Amygdala (tissue), 56 donors: ENCODE measurements at places on chromosomes 16 and 17.

GRCh38 chr16:11181899-11182279 lies 74.1 kb downstream of the SOCS1 start:
- no peak for DNase-seq

DNA sequence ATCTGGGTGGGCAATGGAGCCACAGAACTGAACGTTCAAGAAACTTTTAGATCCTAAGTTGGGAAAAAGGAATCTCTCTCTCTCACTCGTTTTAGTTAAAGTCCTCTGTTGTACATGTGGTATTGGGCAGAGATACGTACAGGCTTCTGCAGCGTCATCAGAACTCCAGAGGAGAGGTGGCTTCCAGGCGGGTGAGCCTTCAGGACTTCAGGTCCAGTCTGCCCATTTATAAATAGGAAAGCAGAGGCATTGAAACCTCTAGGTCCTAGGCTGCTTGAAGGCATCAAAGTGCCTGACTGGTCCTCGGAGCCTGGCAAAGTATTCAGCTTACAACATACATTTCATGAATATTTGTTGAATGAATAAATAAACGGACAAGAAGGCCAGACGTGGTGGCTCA lies 8.1 kb upstream of the TNFRSF13B start:
- no peak for DNase-seq

GRCh38 chr17:79341222-79341780 lies 266.7 kb downstream of the ENGASE start:
- DNase-seq, result no peak

DNA sequence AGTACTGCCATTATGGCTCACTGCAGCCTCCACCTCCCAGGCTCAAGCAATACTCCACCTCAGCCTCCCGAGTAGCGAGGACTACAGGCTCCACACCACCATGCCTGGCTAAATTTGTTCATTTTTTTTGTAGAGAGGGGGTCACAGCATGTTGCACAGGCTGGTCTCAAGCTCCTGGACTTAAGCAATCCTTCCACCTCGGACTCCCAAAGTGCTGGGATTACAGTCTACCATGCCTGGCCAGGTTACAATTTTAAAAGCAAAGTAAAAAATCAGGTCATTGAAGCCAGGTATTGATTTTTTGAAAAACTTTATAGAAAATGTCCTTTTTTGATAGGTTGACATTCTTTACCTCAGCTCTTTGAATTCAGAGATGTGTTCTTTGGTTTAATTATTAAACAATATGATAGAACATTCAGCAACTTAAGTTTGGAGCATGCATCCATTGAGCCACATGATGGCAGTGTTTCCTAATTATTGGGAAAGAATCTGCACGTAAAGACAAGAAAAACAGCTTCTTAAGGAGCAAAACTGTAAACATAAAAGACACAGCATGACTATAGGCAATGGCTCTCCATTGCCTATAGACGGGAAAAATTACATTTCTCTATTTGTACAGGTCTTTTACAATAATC lies 1.7 kb upstream of the SLC16A11 start:
- no peak for DNase-seq

- DNase-seq, result no peak
These were observed 5.5 kb downstream of the KRT15 start for GRCh38 chr17:41513168-41513547.

DNA sequence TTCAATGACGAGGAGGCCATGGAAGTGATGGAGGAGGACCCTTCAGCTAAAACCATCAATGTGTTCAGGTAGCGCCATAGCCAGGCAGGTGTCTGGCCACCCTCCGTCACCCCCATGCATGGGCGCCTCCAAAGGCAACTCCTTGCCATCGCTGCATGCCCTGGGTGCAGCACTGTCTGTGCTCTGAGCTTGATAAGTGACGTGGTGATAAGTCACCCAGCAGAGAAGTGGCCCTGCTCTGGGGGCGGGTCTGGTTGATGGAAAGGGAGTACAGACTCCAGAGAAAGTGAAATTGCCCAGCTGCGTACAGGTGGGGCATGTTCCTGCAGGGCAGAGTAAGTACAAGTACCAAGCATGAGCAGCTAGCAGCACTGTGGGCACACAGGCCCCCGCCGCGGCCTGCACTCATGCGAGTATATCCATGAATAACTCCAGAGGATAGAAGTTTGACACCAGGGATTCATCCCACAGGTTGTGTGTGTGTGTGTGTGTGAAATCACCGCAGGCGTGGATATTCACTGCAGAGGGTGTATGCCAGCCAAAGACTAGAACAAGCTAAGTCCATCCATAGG lies 13.1 kb downstream of the DNAI2 start:
- no peak for DNase-seq

- no peak for DNase-seq
These were observed 11.8 kb downstream of the RGS11 start for GRCh38 chr16:263944-264343.

DNA sequence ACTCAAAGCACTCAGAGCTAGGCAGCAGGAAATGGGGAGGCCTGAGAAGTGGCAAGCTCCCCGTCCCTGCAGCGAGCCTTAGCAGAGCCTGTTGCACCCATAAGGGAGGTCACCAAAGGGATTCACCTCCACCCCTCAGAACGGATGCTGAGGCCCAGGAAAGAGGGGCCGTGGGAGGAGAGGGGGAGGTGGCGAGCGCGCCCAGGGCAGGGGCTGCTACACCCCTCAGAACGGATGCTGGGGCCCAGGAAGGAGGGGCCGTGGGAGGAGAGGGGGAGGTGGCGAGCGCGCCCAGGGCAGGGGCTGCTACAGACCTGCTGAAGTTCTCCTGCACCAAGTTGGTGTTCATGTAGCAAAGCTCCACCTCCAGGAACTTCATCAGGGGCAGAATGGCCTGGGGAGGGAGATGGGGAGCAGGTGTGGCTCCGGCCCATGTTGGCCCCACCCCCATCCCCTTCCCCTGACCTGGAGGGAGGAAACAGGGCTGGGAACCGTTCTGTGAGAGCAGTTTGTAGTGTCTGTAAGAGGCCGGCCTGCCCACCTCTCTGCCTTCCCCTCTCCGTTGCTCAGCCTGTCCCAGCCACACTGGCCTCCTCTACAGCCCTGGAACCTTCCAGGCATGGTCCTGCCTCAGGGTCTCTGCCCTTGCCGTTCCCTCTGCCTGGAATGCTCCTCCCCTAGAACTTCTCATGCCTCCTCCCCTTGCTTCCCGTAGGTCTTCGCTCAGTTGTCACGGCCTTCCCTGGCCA lies 11.4 kb downstream of the UNC13D start:
- DNase-seq, result no peak

DNA sequence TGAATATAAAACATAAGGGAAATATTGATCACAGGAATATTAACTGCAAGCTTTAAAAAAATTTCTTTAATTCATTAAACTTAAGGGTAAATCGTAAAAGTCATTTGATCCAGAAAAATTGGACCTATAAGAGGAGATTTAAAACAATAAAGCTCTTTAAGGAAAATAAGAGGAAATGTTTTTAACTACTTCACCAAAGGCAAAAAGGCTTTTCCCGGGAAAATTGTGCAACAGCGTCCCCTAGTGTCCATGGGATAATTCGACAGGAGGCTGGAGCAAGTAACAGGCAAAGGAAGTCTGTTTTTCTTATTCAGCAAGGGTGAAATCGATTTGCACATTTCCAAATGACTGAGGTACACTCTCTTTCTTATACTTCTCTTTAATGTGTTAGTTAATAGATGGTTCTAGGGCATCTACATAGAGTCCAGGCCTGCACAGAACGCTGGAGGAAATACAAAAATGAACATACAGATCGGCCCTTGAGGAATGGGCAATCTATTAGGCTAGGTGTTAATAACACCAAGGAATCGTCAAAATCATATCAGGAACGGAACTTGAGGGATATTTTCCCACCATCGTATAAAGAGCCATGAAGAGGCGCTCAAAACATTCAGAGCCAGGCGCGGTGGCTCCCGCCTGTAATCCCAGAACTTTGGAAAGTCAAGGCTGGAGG lies 61.4 kb downstream of the ZNF18 start:
- peak; percentile 43 for DNase-seq

GRCh38 chr17:80596760-80597608 lies 52.3 kb downstream of the RPTOR start:
- DNase-seq, result no peak

DNA sequence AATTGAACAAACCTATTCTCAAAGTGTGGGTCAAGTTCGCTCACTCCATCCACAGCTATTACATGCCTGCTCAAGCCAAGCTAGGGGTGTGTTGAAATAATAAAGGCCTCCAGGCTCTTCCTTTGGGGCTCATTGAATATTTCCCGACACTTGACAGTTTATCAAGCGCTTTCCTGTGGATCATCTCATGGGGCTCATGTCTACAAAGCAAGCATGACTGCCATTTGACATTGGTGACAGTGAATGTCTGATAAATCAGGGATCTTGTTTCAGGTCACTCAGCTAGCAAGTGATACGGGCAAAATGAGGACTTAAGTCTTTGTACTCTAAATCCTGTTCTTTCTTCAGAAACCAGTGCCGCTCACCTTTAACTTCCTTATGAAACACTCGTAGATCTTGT lies 542.6 kb downstream of the TOX3 start:
- no peak for DNase-seq

DNA sequence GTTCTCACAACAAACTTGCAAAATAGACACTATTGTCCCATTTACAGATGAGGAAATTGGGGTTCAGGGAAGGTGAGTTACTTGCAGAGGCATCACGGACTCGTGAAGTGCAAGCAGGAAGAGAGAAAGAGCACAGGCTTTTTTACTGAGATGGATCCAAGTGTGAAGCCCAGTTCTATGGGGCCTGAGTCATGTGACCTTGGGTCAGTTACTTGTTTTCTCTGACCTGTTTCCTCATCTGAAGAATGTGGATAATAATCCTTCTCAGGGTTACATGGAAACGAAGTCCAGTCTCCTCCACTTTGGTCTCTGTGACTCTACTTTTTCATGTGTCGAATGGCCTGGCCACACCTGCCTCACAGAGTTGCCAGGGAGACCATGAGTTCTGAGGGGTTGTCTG lies 134.4 kb downstream of the SPACA3 start:
- no peak for DNase-seq

DNA sequence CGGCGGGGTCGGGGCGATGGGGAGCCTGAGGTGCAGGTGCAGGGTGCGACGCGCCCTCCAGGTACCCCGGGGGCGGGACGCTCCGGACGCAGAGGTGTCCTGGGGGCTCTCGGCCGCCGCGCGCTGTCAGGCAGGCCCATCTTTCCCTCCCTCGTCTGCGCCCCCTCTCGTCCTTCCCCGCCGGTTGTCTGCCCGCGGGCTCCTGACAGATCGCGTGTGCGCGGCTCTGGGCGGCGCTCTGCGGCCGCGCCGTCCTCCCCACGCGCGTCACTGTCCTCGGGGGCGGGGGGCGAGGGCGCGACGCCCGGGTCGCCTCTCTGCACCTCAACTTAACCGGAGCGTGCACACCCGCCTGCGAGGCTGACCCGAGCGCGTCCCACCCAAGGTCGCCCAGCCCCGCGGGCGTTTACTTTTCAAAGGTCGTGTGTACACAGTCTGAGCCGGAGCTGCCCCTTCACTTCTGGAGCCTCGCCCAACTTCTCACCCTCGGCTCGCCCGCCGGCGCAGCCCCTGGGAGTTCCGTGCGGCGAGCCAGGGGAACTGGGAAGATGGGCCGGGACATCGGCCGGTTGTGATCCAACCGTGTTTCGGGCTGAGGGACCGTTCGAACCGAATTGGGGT lies 512 bp downstream of the AKAP1 start:
- peak; percentile 58 for DNase-seq

GRCh38 chr17:74180336-74180735 lies 23.1 kb upstream of the RPL38 start:
- DNase-seq, result no peak

- no peak for DNase-seq
These were observed 100.4 kb downstream of the ELAC2 start for GRCh38 chr17:12917399-12917798.

- peak; percentile 73 for DNase-seq
These were observed at the start of gene PGS1 for GRCh38 chr17:78378225-78379130. TSS of gene PGS1 (plus strand) at chr17:78378649. CDS start at chr17:78378666, 17 bp downstream.

GRCh38 chr16:89412811-89413210 lies 77.5 kb downstream of the ANKRD11 start:
- DNase-seq, result no peak

- DNase-seq, result no peak
These were observed 54.8 kb downstream of the SDK2 start for GRCh38 chr17:73589363-73589980.

DNA sequence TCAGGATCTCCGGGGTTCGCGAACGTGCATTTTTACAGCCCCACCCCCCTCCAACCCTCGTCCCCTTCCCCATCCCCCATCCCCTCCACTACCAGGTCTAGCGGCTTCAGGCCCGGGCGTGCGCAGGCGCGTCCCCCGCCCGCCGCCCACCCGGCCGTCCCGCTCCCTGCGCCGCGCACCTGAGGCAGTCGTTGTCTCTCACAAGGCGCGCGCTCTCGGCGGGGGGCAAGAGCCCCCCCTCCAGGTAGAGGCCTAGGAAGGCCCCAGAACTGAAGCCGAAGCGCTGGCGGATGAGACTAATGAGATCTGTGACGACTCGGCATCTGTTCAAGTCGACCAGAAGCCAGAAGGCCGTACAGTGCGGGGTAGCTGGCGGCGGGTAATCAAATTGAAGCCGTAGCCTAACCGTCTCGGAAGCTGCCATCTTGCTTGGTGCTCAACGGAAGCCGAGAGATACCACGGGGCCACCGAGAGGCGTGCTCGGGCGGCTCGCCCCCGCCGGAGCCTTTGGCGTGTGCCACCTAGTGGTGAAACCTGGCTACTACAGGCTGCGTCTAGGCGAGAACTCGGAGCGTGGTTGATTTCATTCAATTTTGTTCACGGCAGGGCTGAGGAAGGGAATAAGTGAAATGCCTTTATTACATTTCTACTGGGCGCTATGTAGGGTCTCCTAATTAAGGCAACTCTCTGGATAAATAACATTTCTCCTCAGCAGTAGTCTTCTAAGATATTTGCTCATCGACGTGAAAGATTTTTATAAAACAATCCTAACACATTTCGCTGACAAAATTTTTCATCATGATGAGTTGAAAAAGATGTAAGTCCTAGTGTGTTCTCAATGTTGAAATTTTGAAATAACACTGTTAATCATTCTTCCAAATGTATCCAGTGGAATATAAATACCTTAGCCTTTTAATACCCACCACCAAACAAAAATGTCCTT lies at the start of gene COIL:
Gene COIL (minus strand): TSS at position 455 of the 943 bp plus-strand sequence. CDS start 31 bp downstream, at position 424.
- peak; percentile 84 for DNase-seq

DNA sequence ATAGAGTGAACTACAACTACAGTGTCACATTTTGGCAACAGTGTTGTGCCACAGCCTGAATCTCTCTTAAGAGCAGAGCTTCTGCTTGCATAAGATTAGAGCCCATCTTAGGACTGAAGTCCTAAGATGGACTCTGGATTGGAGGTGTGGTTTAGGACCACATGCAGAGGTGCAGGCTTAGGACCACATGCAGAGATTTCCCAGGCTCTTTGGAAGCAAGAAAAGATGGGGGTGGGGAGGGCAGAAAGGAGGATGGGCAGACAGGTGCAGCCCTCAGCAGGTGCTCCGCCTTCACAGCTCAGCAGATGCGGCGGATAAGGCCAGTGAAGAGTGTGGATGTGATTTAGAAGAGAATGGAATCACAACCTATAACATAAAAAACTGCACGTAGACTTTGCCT lies 128.7 kb downstream of the TANGO6 start:
- DNase-seq, result no peak

DNA sequence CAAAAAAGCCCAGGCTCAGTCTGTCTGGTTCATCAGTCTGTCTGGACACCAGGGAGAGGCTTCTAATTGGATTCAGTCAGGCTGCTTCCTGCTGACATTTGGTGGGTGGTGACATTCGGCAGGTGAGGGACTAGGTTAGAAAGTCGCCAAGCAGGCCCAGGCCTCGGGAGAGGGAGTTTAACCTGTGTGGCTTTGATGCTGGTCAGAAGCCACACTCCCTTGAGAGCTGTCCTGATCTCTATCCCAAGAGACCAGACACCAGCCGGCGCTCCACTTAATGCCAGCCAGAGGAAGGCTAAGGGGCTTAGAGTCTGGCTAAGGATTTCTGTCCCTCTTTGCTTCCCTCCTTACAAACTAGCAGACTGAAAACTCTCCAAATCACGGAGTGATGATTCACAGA lies 135.0 kb downstream of the GSG1L start:
- DNase-seq, result no peak

GRCh38 chr17:14307560-14308024 lies 6.7 kb downstream of the HS3ST3B1 start:
- no peak for DNase-seq
